ENCODE measurements at places on chromosomes 11 and 22.

DNA sequence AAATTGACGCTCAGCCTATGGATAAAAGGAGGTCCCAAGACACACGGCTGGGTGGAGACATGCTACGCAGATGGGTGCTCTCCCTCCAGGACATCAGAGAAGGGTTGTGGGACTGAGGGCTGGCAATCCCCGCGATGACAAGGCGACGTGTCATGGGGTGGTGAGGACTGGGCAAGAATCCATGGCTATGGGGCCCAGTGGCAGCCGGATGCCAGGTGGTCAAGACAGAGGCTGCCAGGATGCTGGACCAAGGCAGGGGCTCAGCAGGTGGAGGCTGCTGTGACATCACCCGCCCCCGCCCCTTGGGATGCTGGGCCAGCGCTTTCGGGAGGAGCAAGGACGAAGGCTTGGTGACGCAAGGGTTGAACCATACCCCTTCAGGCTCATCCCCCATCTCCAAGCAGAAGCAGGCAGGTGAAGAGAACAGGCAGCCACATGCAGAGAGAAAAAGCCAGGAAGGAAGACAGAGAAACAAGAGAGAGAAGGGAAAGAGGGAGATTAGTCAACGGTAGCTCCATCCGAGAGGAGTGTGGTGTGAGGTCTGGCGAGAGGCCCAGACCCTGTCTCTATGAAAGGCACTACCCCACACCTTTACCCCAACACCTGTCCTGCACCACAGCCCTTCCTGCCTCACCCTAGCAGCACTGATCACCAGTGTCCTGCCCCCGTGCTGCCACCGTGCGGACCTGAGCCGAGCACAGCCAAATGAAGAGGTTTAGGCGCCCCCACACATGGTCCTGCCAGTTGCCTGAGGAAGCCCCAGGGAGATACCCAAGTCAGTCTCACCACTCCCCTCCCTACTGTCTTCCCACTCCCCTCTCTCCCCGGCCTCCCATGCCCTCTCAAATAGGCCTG lies 24.1 kb upstream of the RASL10A start:
- no peak for DNase-seq

GRCh38 chr11:100732949-100733348 lies 45.9 kb downstream of the ARHGAP42 start:
- DNase-seq = no peak

- peak; percentile 9 for DNase-seq
These were observed 51.3 kb upstream of the NNMT start for GRCh38 chr11:114244726-114245394.

- DNase-seq = peak; percentile 95
These were observed 138.1 kb downstream of the SBF2 start for GRCh38 chr11:10155793-10156490.

- DNase-seq = peak; percentile 34
These were observed 47.5 kb upstream of the RASSF10 start for GRCh38 chr11:12961615-12962014.

- no peak for DNase-seq
These were observed 126.2 kb downstream of the BCR start for GRCh38 chr22:23306438-23306921.

All from NCI-H146 (cell line).